ENCODE measurements at places on chromosomes 16 and 17.

DNA sequence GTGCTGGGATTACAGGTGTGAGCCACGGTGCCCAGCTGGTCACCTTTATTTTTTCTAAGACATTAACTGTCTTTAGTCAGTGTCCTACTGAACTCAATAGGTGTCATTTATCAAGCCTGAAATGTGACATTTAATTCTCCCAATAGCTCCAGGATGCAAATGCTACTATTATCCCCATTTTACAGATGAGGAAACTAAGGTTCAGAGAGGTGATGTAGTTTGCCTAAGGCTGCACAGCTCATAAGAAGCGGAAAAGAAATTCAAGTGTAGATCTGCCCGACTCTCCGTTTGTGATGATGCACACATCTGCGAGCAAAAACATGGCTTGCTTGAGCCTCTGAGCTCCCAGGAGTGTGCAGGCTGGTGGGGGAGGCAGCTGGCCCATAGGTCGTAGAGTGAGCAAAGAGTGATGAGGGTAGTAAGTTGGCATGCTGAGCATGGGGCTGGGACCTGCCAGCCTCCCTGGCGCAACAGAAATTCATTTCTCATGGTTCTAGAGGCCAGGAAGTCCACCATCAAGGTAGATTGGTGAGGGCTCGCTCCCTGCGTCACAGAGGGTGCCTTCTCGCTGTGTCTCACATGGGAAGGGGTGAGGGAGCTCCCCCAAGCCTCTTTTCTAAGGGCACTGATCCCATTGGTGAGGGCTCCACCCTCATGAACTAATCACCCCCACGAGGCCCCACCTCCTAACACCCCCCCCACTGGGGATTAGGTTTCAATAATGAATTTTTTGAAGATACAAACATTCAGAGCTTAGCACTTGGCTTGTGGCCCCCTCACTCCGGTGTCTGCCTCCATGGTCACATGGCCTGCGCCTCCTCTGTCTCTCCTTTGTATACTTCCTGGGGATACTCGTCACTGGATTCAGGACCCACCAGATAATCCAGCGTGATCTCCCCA, 141.5 kb upstream of the PLCG2 start:
- DNase-seq = no peak

GRCh38 chr16:813204-813915, 12.8 kb upstream of the GNG13 start:
- peak; percentile 44 for DNase-seq

DNA sequence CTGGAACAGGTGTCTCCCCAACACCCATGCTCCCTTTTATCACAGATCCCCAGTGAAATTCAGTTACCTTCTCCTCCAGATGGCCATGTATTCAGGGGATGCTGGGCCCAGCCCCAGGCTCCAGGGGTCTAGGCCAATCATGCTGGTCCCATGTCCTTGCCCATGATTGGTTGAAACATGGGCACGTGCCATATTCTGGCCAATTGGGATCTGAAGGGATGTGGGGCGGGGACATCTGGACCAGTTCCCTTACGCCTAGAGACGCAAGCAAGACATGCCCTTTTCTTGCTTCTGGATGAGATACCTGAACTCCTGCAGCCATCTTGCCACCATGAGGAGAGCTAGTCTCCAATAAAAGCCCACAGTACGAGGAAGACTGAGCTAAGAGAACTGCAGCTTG, 31.0 kb upstream of the ST6GALNAC1 start:
- DNase-seq = no peak

DNA sequence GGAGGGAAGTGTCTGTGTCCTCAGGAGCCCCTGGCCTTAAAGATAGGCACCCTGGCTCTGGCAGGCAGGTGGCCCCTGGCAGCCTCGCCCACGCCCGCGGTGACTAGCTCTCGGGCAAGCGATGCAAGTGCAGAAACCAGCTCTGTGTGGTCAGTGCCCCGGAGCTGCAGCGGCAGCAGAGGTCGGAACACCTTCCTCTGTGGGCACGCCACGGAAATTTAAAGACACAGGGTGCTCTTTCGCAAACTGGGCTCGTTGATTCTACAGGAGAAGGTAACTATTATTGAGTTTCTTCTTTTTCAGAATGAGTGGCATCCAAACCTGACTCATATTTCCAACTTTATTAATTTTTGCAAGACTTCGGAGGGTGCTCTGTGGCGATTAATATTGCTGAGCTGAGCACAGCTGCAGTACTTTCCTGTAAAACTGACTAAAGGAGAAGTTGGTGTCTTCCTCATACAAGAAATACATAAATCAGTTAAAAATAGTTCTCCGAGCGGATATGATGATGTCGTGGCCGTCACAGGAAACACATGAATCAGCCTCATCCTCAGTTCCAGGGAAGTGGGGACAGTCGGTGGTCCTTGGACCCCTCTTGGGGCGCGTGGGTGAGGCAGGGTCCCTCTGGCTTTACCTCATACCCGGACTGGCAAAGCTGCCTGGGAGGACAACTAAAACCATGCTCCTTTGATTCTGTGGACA, 120.2 kb downstream of the METRNL start:
- peak; percentile 71 for DNase-seq

DNA sequence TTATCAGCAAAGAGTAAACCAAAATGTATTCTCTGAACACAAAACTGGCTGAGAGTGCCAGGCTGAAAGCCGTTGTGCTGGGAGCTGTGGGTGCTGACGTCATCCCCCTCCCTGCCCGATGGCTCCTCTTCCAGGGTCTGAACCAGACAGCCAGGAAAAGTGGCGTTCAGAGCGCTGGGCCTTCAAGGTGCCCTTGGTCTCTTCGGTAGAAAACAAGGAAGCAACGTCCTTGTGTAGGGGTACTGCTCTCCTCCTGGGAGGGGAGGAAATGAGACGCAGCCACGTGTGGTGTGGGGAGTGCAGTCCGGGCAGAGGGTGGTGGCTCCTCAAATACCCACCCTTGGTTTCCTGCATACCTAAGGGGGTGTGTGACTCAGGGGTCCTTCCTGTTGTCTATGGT, 394.7 kb downstream of the SEC14L1 start:
- no peak for DNase-seq

- no peak for DNase-seq
Observed at GRCh38 chr16:68235108-68235886, 630 bp downstream of the ESRP2 start.

DNA sequence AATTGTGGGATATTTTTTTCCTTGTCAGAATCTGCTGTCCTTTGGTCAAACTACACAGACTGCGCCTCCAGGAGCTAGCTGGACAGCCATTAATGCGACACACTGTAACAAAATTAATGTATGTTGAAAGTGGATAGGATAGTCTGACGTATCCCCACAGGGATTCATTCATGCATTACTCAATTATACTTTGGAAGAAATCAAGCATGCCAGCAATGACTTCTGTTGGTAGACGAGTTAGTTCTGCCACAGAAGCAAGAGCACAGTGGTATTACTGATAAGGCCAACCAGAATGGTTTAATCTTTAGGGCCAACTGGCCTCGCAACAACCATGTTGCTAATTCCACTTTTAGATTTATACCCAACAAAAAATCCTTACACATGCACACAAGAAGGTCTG, 106.4 kb upstream of the TOB1 start:
- no peak for DNase-seq

DNA sequence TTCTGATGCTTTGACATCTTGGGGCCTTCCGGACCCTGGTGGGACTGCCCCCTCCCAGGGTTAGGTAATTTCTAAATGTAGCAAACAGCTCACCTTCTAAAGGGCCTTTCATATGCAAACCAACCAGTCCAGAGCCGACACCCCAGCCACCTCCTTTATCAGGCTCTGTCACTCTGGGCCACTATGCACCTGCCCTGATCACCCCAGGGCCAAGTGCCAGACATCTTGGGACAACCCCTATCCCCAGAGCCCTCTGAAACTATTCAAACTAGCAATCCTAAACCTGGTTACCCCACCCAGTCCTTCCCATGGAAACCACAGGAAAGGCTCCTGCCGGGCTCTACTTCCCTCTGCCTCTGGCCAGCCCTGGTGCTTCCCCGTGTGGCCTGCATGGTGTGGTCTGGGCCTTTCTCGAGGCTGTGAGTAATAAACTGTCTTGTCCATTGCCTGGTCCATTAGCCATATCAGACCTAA, 91.2 kb upstream of the TNRC6C start:
- DNase-seq = no peak

DNA sequence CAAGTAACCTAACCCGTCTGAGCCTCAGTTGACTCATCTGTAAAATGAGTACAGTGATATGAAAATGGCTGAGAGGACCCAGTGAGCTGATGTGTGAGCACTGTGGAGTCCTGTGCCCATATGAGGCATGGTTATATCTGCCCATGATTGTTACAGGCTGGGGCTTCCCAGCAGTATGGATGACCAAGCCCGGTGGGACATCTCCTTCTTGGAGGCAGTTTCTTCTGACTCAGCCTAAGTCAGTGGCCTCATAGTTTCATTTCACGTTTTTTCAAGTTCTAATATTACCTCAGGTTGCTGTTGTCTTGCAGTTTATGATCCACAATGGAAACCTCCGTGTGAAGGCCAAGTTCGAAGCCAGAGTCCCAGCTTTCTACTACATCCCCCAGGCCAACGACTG, 4.8 kb downstream of the ADAP2 start:
- no peak for DNase-seq

DNA sequence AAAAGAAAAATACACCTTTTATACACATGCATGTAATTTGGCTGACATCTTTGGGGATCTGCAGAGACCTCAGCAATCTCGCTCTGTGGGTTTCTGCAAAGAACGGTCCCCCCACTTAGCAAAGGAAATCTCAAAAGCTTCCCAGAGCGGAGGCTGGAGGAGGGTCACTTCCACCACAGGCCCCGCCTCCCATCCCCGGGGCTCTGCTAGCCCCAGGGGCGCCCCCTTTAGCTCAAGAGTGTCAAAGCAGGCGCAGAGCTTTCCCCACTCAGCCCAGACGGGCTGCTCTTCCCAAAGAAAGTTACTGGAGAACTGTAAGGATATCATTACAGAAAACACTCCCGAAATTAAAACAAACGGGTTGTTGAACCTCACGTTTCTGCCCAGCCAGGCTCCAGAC, 11.4 kb downstream of the SLC13A5 start:
- DNase-seq = peak; percentile 38

DNA sequence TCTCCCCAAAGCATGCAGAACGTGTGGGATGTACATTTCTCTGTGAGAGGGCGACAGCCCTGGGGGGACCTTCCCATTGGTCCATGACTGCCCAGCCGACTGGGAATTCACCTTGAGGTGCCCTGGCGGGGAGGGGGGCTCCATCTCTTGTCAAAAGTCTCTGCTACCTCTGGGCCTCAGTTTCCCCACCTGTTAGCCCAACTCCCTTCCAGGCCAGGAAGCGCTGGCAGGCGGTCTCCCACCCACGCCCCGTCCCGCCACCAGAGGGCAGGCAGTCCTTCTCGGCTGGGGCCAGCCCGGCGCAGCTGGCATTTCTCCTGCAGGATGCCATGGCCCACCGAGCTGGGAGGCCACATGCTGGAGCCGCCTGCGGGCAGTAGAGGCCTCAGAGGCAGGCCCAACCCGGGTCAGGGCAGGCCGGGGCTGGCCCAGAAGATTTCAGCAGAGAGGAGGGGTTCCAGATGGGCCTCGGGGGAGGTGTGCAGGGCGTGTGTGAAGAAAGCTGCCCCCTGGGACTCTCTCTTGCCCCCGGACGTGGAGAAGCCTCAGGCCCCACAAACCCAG, 16.6 kb downstream of the CD7 start:
- peak; percentile 64 for DNase-seq

GRCh38 chr17:67491009-67491680, 114.1 kb downstream of the PITPNC1 start:
- DNase-seq = no peak

GRCh38 chr17:80261159-80261894, 675 bp downstream of the RNF213 start:
- DNase-seq = peak; percentile 47

DNA sequence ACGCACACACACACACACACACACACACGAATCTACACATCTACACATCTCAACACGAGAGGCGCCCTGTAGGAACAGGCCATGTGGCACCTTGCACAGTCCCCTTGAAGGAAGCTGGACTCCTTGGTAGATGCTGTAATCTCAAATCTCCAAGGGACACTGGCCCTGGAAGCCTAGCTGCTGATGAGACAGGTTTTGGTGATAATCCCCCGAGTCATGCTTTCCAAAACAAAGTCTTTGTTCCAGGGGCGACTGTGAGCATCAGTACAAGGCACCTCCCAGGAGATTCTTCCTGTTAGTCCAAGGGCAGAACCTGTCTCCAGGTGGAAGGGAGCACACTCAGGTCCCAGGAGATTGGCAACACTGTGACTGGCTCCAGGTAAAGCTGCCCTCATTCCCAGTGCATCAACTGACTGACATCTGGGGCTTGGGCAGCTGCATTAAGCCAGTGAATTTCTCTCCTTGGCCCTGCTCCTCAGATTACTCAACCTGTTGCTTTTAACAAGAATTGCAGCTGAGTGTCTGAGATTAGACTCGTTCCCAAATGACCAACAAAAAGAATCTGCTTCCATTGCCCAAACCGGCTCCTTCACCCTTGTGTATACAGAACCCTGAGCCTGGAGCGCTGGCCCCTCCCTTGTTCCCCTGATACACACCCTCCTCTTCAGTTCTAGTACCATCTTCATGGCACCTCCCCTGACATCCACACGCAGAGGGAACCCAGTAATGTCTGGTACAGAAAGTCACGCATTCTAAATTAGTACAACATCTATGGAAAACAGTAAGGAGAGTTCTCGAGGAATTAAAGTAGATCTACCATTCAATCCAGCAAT, 13.9 kb upstream of the TNRC6C start:
- no peak for DNase-seq

GRCh38 chr17:19933221-19933620, 44.4 kb downstream of the AKAP10 start:
- DNase-seq = no peak

GRCh38 chr16:30677931-30678585, 19.8 kb downstream of the FBRS start:
- no peak for DNase-seq
